ENCODE measurements at places on chromosomes 12 and 14.

- no peak for DNase-seq
Measured at GRCh38 chr12:49160399-49160798, 28.5 kb downstream of the TUBA1A start.

- no peak for DNase-seq
Measured at GRCh38 chr14:22225516-22226140, 363.4 kb downstream of the DAD1 start.

- DNase-seq: no peak
Measured at GRCh38 chr12:96807741-96808140, 99.3 kb upstream of the NEDD1 start.

- no peak for DNase-seq
Measured at GRCh38 chr12:13959131-13959723, 22.2 kb downstream of the GRIN2B start.
